ENCODE measurements at places on chromosomes 11 and 22.

GRCh38 chr11:74990941-74991340, 2.2 kb downstream of the NEU3 start:
- no peak for DNase-seq

DNA sequence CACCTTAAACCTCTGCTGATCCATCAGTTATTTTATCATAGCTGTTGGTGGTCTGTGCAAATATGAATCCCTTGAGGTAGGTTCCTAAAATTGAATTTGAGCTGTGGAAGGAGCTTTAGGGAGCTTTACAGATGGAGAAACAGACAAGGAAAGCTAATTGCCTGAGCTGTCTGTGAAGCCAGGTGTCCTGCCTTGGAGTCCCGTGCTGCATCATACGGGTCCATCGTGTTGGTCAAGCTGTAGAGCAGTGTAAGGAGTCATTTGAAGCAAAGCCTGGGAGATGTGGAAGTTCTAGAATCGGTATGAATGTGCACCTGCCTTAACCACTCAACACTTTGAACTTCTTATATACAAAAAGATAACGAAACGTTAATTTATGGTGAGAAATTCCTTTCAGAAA, 1.0 kb downstream of the POLA2 start:
- DNase-seq: no peak

DNA sequence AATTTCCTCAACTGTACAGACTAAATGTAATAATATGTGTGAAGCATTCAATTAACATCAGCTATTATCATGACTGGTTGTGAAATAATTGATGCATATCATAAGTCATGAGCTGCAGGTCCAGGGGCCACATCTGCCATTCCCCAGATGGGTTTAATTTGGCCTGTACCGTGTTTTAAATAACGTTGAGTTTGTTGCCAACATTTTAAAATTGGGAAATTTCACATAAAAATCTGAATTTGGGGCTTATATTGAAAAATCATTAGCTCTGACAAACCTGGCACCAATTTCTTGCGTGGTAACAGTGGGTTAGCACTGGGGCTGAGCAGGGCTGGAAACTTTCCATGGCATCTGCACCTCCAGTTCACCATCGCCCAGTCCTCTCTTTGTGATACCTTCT, 193.9 kb downstream of the SNX19 start:
- no peak for DNase-seq

DNA sequence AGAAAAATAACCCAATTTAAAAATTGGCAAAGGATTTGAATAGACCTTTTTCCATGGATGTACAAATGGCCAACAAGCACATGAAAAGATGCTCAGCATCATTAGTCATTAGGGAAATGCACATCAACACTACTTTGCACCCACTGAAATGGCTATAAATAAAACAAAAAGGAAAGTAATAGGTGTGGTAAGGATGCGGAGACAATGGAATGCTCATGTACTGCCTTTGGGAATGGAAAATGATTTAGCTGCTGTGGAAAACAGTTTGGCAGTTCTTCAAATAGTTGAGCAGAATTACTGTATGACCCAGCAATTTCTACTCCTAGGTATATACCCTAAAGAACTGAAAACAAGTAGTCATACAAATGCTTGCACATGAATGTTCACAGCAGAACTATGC, 37.4 kb downstream of the LARGE2 start:
- no peak for DNase-seq

- DNase-seq: no peak
These were observed 48.4 kb upstream of the MRGPRX1 start for GRCh38 chr11:18987454-18988231.

GRCh38 chr22:26406118-26406517, 22.9 kb upstream of the ASPHD2 start:
- no peak for DNase-seq

DNA sequence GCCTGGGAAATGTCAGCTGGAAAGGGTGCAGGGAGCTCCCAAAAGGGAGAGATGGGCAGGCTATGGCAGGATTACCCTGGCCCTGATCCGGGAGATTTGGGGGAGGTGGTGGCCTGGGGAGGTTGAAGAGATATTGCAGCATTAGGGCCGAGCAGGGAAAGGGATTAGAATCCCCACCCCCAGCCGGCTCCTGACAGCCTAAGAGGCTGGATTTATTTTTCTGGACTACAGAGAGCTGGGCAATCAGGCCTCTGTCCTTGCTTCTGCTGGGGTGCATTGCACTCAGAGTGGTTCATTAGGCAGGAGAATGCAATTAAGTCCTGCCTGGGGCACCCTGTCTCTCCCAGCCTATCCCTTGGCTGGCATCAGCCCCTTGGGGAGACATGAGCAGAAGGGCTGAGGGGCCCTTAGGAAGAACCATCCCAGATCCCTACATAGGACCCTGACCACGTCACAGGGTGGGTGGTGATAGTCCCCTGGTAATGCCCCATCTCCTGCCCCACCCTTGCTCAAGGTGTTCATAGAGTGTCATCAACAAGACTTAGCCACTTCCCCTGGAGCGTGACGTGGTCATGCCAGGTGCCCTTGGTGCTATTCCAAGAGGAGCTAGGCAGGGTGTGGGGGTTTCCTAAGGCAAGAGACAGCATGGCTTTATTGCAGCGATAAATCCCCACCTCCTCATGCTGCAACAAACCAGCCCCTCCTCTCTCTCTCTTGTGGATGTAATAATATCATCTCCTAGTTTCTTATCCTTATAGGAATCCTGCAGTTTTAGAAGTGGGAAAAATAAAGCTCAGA, 38.4 kb upstream of the KLHL35 start:
- peak; percentile 34 for DNase-seq

DNA sequence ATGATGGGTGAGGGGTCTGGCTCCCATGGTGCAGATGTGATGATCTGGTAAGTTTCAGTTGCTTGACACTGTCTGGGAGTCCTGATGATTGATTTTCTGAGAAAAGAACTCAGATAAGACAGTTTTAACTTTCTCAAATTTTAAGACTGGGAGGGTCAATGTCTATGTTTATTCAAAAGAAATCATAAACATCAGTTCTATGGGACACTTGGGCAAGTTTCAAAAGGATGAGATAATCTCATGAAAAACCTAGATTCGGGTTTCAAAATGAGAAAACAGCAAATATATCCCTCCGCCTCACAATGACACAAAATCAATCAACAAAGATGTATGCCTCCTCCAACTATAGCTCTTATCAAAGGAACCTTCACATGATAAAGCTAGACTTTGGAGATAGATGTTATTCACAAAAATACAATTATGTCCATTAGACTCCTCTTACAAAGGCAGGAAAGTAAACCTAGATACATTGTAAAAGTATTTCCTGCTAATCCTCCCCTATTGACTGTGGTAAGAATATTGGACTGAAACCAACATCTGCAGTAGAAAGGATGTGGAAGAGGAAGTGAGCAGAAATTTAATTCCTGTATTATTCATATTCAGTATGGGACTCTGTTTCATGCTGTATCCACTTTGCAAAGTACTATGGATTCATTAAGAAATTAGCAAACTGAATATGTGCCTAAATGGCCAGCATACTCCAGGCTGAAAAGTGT, 21.6 kb downstream of the SVIP start:
- DNase-seq: no peak

DNA sequence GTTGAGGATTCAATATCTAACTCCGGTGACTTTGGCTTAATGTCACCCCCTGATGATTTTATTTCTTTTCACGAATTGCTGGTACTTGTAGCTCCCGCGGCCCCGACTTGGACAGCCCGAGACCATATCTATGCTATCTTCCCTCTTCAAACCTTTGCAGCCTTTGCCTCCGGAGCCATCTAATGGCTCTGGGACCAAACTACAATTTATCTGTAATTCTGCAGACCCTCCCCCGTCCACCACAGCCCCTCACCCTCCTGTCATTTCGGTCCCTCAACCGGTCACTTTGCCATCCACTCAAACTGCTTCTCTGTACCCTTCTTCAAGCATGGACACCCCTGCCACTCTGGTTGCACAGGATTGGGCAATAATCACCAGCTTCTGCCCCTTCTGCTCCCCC, 25.7 kb upstream of the ALDH3B2 start:
- no peak for DNase-seq

DNA sequence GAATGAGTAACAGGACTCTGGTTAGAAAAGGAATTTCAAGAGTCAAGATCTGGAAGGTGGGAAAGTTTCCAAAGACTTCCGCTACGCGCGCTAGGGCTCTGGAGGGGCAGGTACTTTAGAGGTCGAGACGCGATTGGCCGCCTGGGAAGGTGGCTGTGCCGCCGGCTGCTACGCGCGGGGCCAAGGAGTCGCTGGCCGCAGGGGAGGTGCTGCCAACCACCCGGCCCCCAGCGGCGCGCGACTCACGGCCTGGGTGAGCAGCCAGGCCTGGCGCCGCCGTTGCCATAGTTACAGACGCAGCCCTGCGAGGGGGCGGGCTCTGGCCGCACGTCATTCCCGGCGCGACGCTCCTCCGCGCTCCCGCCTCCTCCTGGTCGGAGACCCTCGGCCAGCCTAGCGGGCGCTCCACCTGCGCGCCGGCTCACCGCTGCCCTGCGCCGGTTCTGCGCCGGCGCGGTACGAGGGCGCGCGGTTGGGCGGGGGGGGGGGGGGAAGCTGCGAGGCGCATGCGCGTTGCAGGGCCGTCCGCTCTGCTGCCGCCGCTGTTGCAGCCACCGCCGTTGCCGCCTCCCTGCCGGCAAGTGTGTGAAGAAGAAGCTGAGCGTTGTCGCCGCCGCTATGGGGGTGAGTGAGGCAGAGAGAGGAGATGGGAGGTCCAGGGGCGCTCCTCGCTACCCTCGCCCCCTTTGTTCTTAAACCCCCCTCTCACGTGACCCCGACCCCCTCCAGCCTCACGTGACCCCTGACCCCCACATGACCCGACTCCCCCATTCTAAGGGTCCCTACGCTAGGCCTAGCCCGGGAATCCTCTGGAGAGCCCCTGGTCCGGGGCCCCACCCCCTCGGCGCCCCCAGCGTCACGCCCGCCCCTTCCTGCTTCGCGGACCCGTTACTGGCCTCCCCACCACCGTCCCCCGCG, at the start of gene NAA40:
NAA40 (plus strand) TSS at position 524 of the 918 bp plus-strand sequence; CDS start at position 619, 95 bp downstream.
- DNase-seq: peak; percentile 89
